ENCODE measurements at places on chromosomes 11 and 22.

- no peak for DNase-seq
Measured at GRCh38 chr11:8707541-8708191, 25.1 kb downstream of the RPL27A start.

DNA sequence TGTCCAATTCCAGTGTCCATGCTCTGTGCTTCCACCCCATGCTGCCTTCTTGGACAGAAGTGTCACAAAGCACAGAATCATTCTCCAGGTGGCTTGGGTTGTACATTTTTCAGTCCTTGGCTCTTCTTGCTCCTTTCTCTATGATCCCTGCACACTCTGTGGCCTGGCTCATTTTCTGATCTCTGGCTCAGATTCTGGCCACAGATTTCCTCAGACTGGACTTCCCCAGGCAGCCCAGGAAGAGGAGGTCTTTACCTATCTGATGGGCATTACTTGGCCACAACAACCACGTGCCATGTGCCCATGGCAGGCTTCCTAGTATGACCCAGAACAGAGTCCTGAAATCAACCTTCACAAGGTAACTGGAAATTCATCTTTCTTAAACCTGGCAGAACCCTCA, 27.2 kb downstream of the SYTL2 start:
- no peak for DNase-seq

- no peak for DNase-seq
Measured at GRCh38 chr11:17596310-17596669, 49.2 kb downstream of the OTOG start.

GRCh38 chr11:104609311-104610085, 288.8 kb downstream of the CASP12 start:
- DNase-seq, result no peak

DNA sequence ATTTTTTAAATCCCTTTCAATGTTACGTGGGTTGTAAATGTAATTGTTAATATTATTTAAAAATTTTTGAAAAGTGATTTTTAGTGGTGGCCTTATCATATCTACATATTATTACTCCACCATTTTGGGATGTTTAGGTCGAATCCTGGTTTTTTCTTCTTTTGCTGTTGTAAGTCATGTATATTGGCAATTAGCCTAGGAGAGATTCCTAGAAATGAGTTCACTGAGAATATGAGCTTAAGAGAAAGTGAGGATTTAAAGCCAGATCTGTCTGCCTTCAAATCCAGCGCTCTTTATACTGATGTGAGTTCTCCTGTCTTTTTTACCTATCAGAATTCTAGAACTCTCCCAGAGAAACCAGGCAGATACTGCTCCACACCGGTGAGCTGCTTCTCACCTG, 56.1 kb downstream of the PTPRJ start:
- no peak for DNase-seq

DNA sequence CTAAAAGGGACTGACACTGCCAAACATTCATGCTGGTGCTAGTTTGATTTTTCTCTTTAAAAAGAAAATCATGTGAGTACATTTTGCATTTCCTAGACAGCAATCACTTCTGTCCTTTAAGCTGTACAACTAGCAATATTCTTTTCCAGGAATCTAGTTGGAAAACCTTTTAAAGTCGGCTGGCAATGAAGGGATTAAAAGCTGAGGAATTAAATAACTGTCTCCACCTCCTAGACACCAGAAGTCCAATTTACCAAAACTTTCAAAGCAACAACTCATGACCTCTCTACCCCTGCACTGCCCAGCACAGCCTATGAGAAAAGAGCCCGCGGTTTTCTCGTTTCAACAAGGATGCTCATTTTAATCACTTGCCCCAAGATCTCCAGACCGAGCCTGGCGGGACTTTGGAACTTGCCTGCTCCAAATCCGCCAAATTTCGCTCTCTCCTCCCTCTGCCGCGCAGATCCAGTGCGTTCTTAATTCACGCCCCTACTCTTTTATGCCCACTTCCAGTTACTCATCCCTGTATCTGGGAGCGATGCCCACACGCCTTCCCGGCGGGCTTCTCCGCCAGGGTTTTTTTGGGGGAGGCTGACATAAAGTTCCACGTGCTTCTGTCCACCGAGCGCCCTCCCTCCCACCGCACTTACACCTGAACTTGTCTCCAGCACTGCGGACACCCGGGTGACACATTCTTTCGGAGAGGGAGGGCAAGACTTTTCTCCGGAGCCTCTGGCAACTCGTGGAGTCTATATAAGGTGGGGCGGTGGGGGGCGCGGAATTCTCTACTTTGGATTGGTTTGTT, 2.5 kb downstream of the MPPED2 start:
- no peak for DNase-seq

DNA sequence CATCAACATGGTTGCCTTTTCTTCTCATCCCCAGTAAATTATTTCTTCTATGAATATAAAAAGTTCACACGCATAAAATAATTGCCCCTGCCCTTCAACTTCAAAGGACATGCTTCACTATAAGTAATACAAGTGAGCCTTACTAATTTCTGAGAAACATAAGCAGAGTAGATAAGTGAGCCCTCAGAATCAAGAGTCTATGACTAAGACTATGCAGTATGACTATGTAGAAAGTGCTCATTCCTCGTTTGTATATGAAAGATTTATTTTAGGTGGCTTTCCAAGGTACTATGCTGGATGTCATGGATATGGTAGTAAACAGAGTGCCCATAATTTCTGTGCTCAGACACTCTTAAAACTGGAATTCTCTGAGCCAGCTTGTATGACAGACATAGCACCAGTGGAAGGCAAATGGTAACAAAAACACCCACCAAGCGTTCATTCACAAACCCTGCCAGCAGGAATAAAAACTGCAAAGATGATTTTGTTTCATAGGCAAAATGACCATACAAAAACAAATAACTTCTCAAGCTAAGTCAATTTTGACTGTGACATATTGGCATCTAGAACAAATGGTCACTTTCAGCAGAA, 189.8 kb downstream of the CADM1 start:
- DNase-seq, result no peak

DNA sequence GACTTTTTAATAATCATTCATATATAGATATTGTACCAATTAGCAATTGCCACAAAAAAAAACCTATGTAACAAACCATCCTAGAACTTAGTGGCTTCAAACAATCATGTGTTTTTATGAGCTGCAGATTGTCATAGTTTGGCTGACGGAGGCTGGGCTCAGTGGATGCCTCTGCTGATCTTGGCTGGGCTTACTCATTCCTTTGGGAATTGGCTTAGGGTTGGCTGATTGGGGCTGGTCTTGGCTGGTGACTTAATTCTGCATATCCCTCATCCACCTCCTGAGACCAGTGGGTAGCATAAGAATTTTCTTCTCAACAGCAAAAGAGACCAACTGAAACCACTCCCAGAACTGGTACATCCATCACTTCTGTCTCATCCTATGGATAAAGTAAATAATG, 57.9 kb upstream of the PHF21B start:
- DNase-seq, result no peak

- no peak for DNase-seq
Measured at GRCh38 chr22:35609761-35610160, 7.4 kb downstream of the MB start.

- DNase-seq, result no peak
Measured at GRCh38 chr11:44557464-44557863, 8.0 kb upstream of the CD82 start.

DNA sequence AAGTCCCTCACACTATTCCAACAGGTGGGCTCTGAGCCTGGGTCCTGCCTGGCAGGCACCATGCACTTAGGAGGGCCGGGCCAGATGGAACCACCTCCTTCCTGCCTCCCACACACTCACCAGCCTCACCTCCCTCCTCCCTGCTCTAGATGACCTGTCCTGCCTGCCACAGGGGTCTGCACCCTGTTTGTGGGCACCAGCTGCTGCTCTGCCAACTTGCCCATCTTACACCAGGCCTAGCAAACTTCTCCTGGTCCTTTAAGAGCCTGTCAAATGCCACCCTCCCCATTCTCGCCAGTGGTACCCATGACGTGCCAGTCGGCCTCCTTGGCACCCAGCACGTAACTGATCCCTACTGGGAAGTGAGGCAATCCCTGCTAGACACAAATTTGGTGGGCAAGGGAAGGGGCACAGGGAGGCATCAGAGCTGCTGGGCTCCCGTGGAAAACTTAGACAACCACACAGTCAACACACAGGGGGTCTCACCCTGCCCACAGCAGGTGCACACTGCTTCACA, 3.1 kb downstream of the MOB2 start:
- no peak for DNase-seq

Measured in stimulated activated CD8-positive, alpha-beta memory T cell treated with anti-CD3 and anti-CD28 coated beads, Interleukin-4, amount 100 ng/mL, for 1 hour (primary cell).